ENCODE measurements at places on chromosomes 4 and X.
A peak's percentile ranks its signal among the peaks of the same experiment; 100 is the strongest.

GRCh38 chrX:39372115-39372514 lies 570.9 kb downstream of the MID1IP1 start:
- no peak for DNase-seq

DNA sequence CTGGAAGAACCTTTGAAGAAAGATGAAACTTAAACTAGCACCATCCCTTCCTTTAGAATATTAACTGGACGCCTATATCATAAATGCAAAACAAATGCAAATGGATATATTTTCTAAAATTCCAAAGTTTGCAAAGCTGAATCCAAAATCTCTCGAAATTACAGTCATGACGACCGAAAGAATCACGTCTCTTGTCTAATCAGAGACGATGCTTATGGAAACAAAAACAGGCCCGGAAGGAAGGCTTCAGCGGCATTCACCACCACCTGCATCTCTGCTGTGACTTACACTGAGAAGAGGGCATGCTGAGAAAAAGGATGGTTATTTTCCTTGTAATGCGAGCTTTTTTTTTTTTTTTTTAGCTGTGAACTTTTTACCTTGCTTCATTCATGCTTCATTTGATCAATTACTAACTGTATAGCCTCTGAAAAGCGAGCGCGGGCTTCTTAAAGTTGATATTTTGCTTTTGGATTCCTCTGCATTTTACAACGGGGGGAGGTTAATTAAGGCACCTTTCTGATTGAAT lies 209.3 kb downstream of the SOWAHB start:
- no peak for DNase-seq

- DNase-seq = no peak
These were observed 5.3 kb downstream of the CRMP1 start for GRCh38 chr4:5887361-5888221.

DNA sequence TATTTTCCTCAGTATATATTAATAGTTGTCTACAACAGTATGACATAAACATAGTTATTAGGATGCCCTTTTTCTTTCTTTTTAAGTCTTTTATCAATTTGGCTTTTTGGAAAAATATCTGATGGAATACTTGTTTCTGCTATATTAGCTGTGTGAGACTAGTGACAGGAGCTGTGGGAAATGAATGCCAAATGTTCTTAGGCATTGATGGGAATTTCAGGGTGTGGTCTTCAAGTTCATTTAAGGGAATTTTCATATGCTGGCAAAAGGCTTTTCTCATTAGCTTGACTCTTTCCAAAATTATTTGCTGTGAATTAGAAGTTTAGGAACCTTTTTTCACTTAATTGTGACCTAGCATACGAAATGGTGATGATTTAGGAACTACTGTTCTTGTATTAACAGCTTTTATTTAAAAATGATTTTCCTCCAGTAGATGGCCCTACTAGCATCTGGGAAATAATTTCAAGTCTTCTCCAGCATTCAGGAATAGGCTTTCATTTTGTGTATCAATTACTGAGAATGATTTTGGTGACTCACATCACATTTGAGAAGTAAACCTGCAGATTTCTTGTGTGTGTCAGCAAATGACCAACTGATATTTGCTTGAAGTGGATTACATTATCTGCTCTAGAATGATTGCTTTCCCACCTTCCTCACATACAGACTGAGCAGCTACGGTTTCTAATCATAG lies 70.9 kb downstream of the HTT start:
- DNase-seq = no peak

DNA sequence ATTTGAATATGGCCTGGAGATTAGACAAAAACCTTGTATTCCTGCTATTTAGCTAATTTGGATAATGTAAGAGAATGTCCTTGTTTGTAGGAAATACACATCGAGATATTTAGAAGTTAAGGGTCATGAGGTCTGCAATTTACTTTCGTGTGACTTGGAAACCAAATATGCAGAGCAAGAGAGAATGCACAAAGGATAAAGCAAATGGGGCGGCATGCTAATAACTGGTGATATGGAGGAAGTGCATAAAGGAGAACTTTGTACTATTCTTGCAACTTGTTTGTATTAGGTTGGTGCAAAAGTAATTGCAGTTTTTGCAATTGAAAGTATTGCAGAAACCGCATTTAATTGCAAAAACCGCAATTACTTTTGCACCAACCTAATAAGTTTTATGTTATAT lies 7.2 kb upstream of the CXCR3 start:
- DNase-seq = no peak

DNA sequence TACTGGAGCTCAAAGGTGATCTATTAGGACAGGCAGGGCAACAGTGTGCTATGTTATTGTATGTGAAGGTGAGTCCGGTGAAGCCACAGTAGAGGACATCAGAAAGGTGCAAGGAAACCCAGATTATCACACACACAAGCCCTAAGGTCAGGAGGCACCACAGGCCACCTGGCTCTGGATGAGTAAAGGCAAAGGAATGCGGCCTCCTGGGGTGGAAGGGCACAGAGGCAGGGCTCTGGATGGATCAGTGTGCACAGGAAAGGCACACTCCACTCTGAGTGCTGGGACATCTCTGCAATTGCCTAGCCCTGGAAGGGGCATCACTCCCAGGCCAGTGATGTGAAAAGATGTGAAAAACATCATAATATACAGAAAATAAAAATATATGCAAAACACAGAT lies 683.5 kb downstream of the TRIML1 start:
- peak; percentile 3 for DNase-seq

DNA sequence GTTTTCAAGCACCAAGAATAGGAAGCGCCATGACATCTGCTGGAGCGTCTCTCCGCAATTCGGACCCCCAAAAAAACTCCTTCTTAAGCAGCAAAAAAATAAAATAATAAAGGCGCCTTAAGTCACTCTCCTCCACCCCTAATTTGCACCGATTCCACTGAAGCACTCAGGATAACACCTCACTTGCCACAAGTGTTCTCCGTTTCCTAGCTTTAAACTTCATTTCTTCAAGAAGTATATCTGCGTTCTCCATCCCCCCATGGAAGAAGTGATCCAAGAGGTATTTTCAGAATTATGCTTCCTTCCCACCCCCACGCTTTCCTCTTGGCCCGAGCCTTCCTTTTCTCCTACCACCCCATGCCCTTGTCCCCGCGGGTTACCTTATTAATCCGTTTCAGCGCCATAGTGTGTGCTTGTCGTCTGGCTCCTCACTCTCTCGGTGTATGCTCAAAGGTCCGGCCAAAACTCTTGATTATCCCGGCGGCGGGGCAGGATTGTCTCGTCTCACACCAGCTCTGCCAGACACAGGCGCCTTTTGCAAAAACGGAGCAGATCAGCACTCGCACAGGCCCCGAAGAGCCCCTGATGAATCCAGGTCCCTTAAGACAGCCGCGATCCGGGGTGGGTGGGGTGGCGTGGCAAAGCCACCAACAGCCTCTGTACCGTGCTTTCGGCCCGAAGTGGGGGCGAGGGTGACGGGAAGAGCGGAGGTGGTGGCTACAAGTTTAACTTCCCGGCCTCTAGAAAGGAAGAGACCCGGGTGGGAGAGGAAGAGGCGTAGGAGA lies 1.1 kb downstream of the UBE2D3 start:
- DNase-seq = no peak

DNA sequence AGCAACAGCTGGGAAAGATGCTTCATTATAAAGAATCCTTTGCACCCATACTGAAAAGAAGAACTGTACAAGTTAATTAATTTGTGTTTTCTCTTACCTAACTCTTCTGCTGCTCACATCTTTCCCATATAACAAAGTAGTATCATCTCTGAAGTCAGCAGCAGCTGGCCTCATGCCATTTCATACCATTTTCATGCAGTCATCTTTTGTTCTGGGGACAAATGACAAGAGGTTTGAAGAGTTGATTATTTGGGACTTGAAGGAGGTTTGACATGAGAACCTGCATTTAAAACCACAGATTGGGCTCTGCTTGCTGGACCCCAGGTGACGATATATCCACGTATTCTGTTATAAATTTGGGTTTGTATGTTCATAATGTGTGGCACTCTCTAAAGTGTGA lies 430.3 kb downstream of the SPRY1 start:
- no peak for DNase-seq

- DNase-seq = no peak
These were observed 5.1 kb downstream of the SETD7 start for GRCh38 chr4:139550724-139551429.

GRCh38 chr4:100913685-100914084 lies 395.9 kb upstream of the EMCN start:
- no peak for DNase-seq

DNA sequence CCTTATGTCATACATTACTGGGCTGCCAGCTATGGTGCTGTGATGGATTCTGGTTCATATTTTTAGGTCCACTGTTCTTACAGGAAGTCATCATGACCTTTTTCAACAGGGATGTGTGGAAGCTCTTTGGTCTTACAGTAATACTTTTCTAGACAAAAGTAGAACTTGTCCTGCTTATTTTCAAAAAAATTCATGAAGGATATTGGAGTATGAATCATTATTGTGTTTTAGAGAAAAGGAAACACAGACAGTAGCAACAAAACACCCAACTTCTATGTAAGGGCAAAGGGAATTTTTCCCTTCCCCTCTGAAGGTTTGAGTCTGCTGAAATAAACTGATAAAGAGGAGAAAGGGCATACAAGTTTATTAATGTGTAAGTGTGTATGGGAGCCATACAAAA lies 54.7 kb upstream of the FAM9C start:
- DNase-seq = no peak

DNA sequence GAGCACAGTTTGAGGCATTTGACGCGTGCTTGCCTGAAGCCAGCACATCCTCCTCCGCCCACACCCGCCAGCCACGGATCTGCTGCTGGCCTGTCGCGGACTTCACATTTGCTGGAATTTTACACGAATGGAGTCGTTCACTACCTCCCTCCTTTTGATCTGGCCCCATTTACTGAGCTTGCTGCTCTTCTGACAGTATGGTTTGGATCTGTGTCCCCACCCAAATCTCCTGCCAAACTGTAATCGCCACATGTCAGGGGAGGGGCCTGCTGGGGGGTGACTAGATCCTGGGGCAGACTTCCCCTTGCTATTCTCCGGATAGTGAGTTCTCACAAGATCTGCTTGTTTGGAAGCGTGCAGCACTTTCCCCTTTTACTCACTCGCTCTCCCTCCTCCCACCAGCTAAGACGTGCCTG lies 19.9 kb upstream of the CPLX1 start:
- DNase-seq = no peak

GRCh38 chrX:121894756-121895155 lies 847.3 kb downstream of the GLUD2 start:
- DNase-seq = no peak

GRCh38 chrX:41386222-41386990 lies 52.4 kb downstream of the DDX3X start:
- no peak for DNase-seq

GRCh38 chr4:24582235-24582832 lies 2.0 kb downstream of the DHX15 start:
- no peak for DNase-seq

- DNase-seq = no peak
These were observed 46.6 kb upstream of the SHISA3 start for GRCh38 chr4:42350611-42351182.

DNA sequence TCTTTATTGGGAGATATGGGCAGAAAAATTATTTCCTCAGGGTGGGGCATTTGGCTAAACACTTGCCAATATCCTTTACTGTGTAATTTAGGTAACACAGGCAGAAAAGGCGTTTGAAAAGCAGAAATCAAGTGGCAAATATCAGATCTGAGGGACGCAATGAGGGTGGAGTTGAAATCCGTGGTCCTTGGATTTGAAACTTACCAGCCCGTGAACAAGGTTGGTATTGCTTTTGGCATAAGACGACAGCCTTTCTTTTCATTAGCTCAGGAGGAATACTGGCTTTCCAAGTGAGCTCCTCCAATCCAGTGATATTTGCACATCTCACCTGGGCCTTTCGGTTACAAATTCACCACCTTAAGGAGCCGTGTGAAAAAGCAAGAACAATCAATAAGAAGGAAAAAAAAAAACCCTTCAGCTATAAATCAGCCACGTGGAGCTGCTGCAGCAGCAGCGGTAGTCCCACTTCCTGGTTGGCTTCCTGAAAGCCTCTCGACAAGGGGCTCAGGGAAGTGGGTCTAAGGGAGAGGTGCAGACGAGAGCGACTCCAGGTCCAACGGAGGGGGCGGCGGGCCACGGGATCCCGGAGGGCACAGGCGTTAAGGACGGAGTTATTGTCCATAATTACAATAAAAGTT lies 734 bp upstream of the GALNT7 start:
- DNase-seq = no peak

- no peak for DNase-seq
These were observed 80.2 kb downstream of the C4orf51 start for GRCh38 chr4:145760176-145760575.

DNA sequence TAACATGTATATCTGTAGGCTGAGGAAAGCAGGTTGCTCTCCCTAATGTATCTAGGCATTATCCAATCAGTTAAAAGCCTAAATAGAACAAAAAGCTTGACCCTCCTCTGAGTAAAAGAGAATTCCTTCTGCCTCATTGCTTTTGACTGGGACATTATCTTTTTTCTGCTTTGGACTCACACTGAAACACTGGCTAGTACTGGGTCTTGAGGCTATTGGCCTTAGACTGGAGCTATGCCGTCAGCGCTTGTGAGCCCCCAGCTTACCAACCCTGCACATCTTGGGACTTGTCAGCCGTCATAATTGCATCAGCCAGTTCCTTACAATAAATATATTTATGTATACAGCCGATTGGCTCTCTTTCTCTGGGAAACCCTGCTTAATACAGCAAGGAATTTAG lies 206.8 kb upstream of the ARHGAP24 start:
- no peak for DNase-seq

DNA sequence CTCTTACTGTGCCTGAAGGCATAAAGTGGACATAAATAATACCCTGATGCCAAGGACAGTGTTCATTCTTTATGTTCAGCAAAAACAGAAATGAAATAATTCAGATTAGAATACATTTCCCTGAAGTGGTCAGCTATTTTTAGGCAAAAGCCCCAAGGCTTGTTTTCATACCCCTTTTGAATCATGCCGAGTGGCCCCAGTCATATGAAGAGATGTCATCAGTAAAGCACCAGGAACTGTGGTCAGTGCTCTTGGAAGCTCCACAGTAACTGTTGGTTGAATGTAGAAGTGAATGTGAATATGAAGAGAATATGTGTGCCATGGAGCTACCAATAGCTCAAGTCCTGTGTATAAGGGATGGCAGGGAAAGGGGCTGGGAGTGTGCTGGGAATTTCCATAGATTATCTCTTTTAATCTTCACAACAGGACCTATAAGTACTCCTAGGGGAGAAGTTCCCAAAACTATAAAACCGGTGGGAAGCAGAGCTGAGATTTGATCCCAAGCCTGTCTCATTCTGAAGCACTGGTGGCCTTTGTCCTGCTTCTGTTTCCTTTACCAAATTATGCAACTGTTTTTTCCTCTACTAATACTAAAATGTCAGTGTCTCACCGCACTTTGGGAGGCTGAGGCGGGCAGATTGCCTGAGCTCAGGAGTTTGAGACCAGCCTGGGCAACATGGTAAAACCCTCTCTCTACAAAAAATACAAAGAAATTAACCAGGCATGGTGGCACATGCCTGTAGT lies 52.6 kb downstream of the FNIP2 start:
- no peak for DNase-seq

DNA sequence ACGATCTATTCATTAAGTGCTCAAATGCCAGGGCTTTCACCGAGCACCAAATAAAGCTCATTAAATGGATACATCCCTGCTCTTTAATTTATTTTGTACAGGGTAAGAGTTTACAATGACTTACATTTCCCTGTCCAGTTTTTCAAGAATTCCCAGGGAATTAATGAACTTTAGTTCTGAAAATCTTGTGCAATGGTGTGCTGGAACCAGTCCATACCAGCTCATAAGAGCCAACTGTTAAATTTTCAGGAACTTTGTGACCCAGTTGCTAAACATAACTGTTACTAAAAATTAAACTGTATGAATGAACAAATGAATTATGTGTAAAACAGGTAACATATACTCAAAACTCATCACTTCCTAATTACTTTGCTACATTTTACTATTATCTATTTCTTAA lies 191.7 kb upstream of the RASGEF1B start:
- no peak for DNase-seq

Measured in HS-5 (cell line).